Endothelial cell of umbilical vein (primary cell): ENCODE measurements at places on chromosomes 4 and X. TPM values are rescaled to one million over a fixed set of nuclear protein-coding genes. Genes with fewer than 3 reads are reported as not detected.
A peak's percentile ranks its signal among the peaks of the same experiment; 100 is the strongest.

The EREG gene
- not detected in 2 replicates for total RNA-seq

DNA sequence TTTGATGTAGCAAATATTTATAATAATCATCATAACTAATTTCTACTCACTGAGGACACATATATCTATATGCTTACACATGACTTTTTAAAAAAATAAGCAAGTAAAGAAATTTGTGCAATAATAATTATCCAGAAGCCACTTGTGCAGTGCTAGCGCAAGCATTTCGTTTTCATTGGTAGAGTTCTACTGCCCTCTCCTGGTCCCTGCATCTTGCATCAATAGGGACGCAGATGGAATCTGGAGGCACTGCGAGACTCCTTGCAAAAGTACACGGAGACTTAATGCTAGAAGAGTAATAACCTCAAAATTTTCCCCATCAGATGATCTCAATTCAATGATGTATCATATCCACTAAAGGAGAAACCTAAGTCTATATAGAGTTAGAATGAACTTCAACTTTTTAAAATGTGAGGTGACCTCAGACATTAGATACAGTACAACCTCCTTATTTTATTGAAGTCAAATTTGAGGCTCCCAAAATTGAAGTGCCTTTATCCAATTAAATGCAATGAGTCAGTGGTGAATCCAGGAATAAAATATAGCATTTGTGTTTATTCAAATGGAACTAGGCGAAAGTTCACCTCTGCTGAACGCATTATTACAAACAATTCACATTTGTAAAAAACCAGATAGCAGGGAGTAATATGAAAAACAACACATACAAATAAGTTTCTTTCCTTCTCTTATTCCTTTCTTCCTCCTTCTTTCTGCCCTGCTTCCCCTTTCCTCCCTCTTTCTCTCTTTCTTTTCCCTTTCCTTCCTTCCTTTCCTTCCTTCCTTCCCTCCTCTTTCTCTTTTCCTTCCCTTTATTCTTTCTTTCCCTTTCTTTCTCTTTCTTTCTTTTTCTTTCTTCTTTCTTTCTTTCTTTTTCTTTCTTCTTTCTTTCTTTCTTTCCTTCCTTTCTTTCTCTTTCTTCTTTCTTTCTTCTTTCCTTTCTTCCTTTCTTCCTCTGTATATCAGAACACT lies 450.0 kb downstream of the ANKRD50 start:
- DNase-seq, result peak; percentile 86

DNA sequence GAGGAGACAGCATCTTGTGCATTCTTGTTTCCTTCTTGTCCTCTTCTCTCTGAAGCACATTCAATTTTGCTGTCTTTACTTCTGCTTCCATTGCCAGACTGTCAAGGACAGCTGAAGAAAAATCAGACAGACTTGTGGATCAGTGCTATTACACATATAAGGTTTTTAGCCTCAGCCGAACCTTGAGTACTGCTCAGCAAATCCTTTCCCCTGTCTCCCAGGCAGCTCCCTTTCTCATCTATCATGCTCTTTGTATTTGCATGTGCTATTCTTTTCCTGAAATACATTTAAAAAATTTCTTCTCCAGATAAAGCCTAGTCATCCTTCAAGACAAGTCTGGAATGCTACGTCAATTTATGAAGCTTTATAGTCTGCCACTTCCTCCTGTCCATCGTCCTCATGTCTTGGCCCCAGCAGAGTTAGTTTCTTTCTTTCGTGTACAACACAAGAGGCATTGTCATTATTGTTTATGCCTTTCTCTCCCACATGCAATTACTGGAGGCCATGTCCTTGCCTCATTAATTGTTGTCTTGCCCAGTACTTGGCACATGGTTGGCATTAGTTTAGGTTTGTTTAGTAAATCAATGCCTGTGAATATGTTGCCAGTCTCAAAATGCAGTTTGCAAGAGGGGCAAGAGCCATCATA lies 45.1 kb downstream of the ADGRL3 start:
- DNase-seq, result no peak

The H2AZ1 gene
- 682 and 704 TPM in 2 replicates for total RNA-seq

The XKRX gene
- total RNA-seq, result 0.88 and 1.5 TPM in 2 replicates

The GLUD2 gene
- total RNA-seq, result 0.33 and 0.53 TPM in 2 replicates

GRCh38 chr4:25993395-25994185 lies 79.6 kb downstream of the SMIM20 start:
- no peak for DNase-seq

GRCh38 chr4:23728971-23729370 lies 160.9 kb downstream of the PPARGC1A start:
- no peak for DNase-seq

The TLR3 gene
- 2.5 and 5.2 TPM in 2 replicates for total RNA-seq

- peak; percentile 70 for DNase-seq
Observed at GRCh38 chr4:99405433-99406115, 29.6 kb downstream of the ADH7 start.
